Tibial artery (tissue), 4 donors: ENCODE measurements at places on chromosomes 16 and 17.

GRCh38 chr16:49534901-49535610, 161.5 kb downstream of the C16orf78 start:
- H3K27ac ChIP-seq: no peak overlapping the region
- H3K36me3 ChIP-seq: no peaks in the 10 kb centered on the region
- H3K4me3 ChIP-seq: no peak overlapping the region
- no peaks in the 10 kb centered on the region for H3K27me3 ChIP-seq
- peaks cover 23% of the 10 kb centered on the region for H3K4me1 ChIP-seq

GRCh38 chr16:48965386-48965785, 316.3 kb downstream of the CBLN1 start:
- no peak overlapping the region for H3K4me3 ChIP-seq
- no peak overlapping the region for H3K27ac ChIP-seq
- DNase-seq: no peak
- no peaks in the 10 kb centered on the region for H3K27me3 ChIP-seq
- no peaks in the 10 kb centered on the region for H3K36me3 ChIP-seq

- no peak overlapping the region for H3K4me3 ChIP-seq
- no peaks in the 10 kb centered on the region for H3K36me3 ChIP-seq
- no peaks in the 10 kb centered on the region for H3K27me3 ChIP-seq
- DNase-seq: no peak
- no peaks in the 10 kb centered on the region for H3K4me1 ChIP-seq
Measured at GRCh38 chr16:7420079-7420478, 87.4 kb downstream of the RBFOX1 start.

- H3K27me3 ChIP-seq: no peaks in the 10 kb centered on the region
- no peak overlapping the region for H3K4me3 ChIP-seq
- no peak for DNase-seq
- H3K36me3 ChIP-seq: no peaks in the 10 kb centered on the region
Measured at GRCh38 chr17:13073018-13073417, 55.2 kb upstream of the ELAC2 start.

GRCh38 chr16:48050871-48051270, 104.9 kb downstream of the ABCC12 start:
- H3K27ac ChIP-seq: no peak overlapping the region
- H3K27me3 ChIP-seq: no peaks in the 10 kb centered on the region
- DNase-seq: no peak

- no peak for DNase-seq
- no peaks in the 10 kb centered on the region for H3K27me3 ChIP-seq
- H3K4me1 ChIP-seq: peaks cover 11% of the 10 kb centered on the region
- no peaks in the 10 kb centered on the region for H3K36me3 ChIP-seq
- H3K4me3 ChIP-seq: no peak overlapping the region
Measured at GRCh38 chr16:89191033-89191900, 9.1 kb downstream of the SLC22A31 start.

- no peak overlapping the region for H3K27ac ChIP-seq
- no peaks in the 10 kb centered on the region for H3K36me3 ChIP-seq
- DNase-seq: no peak
Measured at GRCh38 chr17:8898636-8899035, 31.2 kb upstream of the PIK3R6 start.
